ENCODE measurements at places on chromosomes 1 and 21.

GRCh38 chr1:214031267-214031650, 43.5 kb downstream of the PROX1 start:
- no peak for DNase-seq

DNA sequence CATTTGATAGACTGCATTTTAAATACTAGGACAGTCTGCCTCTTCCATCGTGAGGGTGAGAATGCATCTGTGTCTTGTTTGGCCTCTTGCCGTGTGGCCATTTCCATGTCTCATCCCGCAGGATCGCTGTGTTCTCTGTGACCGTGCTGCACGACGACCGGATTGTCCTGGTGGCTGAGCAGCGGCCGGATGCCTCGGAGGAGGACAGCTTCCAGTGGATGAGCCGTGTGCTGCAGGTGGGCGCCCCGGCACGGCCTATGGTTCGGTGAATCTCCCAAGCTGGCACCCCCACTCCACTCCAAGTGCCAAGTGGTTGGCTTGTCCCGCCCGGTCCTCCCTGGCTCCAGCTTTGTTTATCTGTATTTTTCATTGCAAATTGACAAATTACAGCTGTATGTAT, 55.2 kb downstream of the S100B start:
- no peak for DNase-seq

GRCh38 chr1:30249446-30250337, 473.7 kb downstream of the MATN1 start:
- no peak for DNase-seq

GRCh38 chr1:119471566-119471965, 35.4 kb upstream of the HSD3B1 start:
- DNase-seq: no peak

GRCh38 chr1:32106663-32107275, 1.1 kb upstream of the KPNA6 start:
- DNase-seq: no peak

DNA sequence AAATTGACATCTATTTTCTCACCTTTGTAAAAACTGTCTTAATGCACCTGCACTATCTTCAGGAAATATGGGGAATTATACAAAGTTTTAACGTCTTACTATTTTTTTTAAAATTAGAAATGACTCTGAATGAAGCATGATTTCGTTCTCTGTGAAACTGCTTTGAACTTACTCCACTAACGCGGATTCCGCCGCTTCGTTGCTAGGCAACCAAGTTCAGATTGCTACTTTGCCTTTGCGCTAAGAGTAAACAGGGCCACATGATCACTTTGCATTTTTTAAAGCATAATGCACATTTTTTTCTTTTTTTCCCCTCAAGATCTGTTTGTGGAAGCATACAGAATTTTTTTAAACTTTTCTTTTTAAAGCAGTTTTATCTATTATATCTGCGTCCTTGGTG, 690.5 kb downstream of the BRINP3 start:
- DNase-seq: no peak

Data from stimulated activated CD4-positive, alpha-beta T cell treated with anti-CD3 and anti-CD28 coated beads, TNF-alpha, amount 100 ng/mL, for 24 hours (primary cell).